ENCODE measurements at places on chromosomes 1 and 21.

DNA sequence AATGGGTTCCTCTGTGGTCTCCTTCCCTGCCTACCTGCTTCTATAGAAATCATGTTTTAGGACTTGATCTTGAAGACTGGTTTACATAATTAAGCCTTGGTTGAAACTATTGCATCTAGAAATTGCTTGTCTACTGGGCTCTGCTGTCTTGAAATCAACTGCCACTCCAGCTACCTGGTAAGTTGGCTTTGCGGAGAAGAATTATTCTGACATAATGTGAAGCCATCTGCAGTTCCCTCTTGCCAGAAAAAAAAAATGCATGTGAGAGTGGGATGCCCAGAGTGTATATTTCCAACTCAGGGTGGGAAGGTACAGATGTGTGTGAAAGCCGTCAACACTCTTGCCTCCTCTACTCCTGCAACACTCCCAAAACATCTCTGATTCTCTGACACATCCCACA, 27.2 kb downstream of the C8B start:
- no peak for DNase-seq

DNA sequence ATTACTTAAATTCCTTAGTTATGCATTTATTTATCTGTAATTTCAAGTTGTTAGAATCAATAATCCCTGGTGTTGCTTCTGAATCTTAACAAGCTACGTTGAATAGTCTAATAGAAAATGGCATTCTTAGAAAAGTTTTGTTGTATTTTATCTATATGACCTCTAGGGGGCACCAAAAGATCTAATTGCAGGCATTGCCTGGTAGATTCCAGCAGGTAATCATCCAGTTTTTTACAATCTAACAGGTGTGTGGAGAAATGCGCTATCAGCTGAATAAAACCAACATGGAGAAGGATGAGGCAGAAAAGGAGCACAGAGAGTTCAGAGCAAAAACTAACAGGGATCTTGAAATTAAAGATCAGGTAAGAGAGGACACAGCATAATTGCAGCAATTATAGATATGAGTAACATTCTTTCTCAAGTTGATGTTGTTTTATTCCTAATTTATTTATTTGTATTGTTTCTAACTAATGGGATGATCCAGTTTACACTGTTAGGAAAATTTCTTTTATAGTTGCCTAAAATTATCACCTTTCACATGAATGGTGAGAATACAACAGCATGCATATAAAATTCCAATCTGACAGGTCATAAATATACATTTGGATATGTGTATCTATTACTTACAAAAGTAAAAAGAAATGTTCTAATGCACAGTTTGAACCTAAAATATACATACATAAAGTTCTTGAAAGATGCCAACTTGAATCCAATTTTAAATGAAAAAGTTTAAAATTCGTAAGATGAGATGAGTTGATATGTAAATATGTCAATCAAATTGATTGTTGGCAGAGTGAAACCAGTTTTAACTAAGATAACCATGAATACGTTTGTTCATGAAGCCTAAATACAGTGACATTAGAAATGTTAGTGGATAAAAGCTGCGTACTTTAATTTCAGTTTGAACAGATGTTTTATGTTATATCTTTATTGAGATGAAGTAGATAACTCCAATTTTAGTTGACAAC, 88.4 kb downstream of the SDCCAG8 start:
- DNase-seq, result peak; percentile 63

GRCh38 chr1:108860190-108860907, 3.5 kb upstream of the AKNAD1 start:
- DNase-seq, result no peak

GRCh38 chr1:247561711-247562110, 12.8 kb downstream of the GCSAML start:
- no peak for DNase-seq

DNA sequence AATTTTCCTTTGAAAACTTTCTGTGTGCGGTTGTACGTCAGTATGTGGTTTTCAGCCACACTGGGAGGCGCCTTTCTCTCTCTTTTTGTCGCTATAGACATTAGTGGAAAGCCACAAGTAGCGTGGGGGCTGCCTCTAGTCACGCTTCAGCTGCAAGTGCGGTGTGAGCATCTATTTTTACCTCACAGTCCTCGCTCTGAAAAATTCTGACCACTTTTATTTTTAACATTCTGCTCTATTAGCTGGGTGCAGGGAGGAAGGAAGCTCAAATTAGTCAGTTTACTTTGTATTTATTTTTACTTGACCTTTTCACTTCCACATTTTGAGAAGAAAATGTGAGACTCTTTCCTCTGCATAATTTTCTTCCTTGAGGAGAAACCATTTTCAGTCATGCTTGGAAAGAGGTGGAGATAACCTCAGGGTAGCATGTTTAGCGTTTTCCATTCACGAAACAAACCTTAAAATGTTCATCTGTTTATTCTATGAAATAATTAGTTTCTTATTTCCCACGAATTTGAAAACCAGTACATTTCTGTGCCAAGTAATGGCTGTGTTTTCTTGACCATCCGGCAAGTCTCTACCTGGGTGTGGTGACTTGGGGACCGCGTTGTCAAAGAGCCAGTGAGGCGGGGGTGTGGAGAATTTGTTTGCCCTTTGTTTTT, 35.6 kb downstream of the ADARB1 start:
- peak; percentile 38 for DNase-seq

DNA sequence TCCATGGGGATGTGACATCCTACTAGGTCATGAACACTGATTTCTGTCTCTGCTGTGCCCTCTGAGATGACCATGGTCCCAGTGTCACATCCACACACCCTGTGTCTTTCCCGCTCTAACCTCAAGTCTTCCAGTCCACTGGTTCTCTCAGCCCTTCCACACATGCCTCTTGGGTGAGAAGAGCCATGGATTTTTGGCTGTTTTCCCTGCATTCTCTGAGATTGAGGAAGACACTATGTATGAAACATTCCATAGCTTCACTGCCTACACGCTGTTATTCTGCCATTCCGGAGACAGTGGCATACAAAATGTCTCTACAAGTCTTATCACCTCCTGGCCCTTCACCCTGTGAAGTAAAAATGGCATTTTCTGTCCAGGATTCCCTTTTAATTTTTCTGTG, 247.3 kb downstream of the BACH1 start:
- DNase-seq, result no peak

DNA sequence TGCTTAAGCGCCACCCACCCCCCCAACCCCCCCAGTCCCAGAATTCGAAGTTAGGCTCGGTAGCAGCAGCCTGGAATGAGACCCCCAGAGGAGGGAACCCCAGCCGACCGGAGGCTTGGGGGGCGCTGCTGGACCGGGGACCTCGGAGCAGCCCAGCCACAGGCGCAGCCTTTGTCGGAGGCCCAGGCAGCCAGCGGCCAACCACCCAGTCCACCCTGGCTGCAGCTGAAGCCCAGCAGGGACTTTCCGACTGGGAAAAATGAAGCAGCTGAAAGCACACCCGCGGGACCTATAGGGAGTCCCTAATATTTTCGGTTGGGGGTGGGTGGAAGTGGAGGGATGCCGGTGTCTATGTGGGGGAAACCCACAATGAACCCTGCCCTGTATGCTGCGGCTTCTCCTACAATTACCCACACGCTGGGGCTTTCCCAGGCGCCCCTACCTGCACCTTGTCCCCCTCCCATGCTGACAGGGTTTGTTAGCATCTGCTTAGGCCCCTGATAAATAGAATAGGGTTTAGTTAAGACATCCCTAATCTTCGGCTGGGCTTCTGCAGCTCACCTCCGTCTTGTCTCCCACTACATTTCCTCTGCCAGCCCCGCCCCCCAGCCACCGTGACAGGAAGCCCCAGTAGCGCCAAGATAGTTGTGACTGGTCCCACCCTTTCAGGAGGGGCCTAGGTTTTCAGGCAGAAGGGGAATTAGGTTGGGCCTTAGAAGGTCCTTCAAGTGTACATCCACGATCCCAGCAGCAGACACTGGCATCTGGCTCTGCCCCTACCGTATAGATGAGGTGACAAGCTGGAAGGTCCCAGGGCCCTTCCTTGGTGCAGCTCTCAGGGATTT, 838 bp downstream of the CCDC28B start:
- DNase-seq, result peak; percentile 86

DNA sequence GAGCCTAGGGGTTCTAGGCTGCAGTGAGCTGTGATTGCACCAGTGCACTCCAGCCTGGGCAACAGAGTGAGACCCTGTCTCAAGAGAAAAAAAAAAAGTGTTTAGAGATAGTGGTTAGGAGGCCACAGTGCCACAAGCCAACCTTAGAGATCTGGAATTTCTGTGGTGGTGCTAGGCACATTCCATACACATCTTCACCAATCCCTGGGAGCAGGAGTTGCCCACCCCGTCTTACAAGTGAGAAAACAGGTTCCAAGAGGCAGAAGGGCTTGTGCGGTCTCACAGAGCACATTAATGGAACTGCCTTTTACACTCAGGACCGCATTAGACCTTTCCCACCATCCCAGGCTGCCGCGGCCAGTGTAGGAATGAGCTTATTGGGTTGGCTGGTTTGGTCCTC, 93.2 kb downstream of the EPHB2 start:
- DNase-seq, result no peak

DNA sequence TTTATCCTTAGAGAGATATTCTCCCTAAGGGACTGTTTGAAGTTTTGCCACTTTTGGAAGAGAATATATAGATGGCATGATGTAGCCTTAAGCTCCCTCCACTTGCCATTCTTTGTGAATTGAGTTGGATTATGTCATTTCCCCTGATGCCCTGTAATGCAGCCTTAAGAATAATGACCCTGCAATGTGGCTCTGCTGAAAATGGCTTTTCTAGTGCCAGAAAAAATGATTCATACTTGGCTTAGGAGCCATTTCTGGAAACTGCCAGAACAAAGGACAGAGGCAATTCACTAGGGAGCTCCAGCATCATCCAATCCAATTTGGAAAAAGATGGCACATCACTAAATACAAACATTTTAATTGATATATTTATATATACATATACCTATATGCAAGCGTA, 265.3 kb downstream of the SPATA17 start:
- no peak for DNase-seq

- DNase-seq, result no peak
These were observed 220.0 kb downstream of the PAPPA2 start for GRCh38 chr1:176682830-176683535.

GRCh38 chr1:95226781-95227660, 7.0 kb upstream of the RWDD3 start:
- DNase-seq, result no peak

- peak; percentile 2 for DNase-seq
These were observed 71.8 kb downstream of the CHRM3 start for GRCh38 chr1:239458144-239458500.

GRCh38 chr21:29470397-29470796, 171.7 kb downstream of the BACH1 start:
- DNase-seq, result no peak
